Activated T-cell treated with anti-CD3 and anti-CD28 coated beads for 24 hours (primary cell): ENCODE measurements at places on chromosomes 4 and X.

DNA sequence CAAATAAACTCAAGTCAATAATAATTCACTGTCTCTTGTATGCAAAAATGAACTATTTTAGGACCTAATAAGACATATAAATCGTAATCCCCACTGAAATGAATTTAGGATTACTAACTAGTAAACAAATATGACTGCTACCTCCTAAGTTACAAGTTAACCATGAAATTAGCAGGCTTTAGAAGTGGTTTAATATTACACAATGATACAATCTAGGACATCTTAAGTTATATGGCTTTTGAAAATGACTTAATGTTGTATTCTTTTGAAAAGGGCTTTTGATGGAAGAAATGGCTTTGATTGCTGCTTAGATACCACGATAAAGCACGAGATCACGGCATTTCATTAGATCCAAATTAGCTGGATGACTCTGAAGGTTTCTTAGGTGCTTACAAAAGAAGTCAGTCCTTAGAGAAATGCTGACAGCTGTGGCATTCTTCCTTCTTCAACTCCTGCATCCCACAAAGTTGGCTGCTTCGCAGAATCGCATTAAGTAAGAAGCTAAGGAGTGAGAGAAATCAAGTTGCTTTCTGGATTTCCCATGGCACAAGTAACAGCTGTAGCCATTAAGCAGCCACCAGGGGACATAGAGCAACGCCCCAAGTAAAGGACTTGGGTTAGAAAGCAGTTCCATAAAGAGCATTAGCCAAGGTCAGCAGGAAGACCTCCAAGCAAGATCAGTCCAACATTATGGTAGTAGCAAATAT lies 6.9 kb downstream of the SLC10A7 start:
- DNase-seq = no peak

- DNase-seq = no peak
Measured at GRCh38 chr4:54225598-54226403, 3.3 kb upstream of the PDGFRA start.

- no peak for DNase-seq
Measured at GRCh38 chr4:143701365-143701764, 890 bp upstream of the FREM3 start.

GRCh38 chr4:138981930-138982390 lies 33.6 kb upstream of the NOCT start:
- DNase-seq = no peak

DNA sequence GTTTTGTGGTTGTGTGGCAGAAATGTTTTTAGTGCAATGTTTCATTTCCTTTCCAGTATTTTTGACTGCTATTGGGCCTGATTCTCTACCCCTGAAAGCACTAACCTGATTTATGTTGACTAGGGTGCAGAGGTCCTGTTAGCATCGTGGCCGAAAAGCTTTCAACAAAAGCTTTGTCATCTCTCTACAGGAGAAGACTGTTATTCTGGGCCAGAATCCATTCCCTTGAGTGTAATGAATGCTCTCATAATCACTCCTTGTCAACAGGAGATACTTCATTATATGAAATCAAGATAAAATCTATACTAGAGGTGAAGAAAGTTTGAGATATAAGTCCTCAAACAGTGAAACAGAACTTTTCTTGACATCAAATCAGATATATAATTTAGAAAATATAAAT lies 195.5 kb downstream of the ZNF330 start:
- DNase-seq = no peak

DNA sequence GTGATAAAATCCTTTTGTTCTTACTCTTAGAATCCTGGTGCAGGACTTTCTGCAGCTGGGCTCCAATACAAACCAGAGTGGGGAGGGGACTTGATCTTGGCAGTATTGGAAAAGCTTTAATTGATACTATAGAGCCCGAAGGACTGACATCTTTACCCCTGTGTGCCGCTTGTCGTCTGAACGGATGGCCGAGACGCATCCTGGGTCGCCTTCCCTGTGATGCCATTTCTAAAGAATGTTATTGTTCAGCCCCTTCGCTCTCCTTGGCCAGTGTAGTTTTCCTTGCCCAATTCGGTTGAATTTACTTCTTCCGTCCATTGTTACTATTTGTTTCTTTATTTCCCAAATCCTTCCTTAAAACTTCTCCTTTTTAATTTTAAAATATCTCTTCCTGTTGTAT lies 80.9 kb downstream of the CLDN34 start:
- no peak for DNase-seq

GRCh38 chr4:145435646-145436045 lies 46.0 kb upstream of the SMAD1 start:
- no peak for DNase-seq

DNA sequence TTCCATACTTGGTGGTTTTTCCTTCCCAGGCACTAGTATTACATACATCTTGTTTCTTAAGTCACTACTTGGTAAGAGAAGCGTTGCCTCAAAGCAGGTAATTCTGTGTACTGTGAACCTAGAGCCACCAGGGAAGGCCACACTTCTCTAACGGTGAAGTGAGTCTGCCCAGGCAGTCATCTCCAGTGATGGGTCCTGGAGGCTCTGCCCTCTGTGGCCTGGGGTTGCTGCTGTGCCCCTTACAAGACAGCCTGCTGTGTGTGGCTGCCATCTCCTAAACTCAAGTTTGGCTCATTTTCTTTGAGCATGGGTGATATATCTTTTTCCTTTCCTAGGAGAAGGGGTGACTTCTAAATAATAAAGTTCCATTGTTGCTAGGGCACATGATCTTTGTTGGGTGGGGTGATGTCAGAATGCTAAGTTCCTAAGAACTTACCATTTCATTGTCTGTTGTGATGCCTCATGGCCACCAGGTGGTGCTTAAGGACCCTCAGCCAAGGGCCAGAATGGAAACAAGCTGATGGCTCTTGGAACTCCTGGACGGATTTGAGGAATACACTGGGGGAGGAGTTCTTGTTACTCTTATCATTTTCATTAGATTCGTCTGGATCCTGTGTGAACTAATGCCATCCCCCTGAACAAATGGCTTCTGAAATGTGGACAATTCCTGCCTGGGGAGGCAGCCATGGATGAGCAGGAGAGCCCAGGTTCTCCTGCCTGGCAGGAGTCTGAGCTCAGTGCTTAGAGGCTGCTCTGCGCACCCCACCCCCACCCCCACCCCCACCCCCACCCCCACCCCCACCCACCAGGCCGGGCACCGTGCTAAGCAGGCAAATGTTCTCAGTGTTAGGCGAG lies 41.1 kb upstream of the WDR1 start:
- DNase-seq = peak; percentile 16

DNA sequence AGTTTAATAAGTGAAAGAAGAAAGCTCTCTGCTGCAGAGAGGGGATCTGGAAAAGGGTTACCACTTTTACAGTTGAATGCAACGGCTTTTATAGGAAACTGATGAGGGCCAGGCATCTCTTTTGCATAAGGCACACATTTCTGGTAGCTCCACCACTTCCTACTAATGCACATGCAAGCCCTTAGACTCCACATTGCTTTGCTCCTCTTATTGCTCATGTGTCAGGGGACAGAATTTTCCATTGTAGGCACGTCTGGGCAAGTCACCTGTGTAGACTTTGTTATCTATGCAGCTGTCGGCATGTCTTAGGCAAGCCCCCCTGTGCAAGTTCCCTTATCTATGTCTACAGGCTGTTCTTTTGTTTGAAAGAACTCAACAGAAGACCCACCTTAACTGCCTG lies 294.6 kb upstream of the STS start:
- no peak for DNase-seq

DNA sequence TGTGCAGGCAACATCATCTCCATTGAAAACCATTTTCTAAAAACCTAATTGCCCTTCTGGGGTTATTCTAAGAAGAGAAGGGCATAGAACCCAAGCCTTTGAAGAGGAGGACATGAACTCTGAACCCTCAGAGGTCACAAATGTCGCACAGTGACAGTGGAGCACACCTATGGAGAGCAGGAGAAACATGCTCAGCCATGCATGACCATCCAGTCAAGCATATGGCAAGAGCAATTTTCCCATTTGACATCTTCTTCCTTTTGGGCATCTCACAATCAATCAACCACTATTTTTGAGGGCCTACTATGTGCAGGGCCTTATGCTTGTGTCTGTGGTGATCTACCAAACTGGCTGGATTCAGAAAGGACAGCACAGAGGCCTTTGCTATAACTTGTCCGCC lies 30.1 kb upstream of the AFF2 start:
- no peak for DNase-seq

- DNase-seq = no peak
Measured at GRCh38 chrX:9087271-9088040, 53.5 kb upstream of the FAM9B start.

DNA sequence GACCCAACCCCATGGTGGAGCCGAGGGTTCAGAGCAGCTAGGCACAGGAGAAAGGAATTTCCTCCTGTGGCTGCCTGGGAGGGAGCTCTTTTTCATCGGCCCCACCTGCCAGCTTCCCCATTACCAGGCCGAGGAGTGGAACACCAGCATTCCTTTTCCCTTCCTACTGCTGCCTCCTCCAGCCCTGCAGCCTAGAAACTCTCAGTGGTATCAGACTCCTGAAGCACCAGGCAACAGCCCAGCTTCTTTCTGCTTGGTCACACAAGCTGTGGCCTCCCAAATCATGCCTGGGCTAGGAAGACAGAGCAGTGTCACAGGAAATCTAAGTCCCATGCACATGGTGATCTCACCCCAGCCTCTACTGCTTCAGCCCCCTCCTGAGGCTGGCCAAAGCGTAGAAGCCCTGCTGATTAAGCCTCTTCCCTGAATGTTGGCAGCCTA lies 30.1 kb downstream of the RTL5 start:
- DNase-seq = no peak

DNA sequence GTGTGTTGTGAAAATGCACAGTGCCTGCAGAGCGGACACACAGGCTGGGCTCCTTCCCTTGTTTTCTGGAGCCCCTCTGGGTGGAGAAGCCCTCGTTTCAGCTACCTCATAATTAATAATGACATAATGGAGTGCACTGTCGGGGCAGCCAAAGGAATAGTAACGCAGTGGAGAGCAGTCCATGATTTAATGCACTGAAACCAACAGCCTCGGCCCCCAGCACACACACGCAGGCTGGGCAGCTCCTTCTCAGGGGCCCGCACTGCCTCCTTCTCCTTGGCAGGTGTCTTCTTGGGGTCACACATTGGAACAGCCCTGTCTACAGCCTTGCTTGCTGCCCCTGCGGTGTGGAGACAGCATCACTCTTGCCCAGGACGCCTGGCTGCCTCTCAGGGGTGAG lies 89.2 kb downstream of the DCTD start:
- no peak for DNase-seq

- DNase-seq = no peak
Measured at GRCh38 chr4:86791126-86791525, 58.1 kb downstream of the SLC10A6 start.

GRCh38 chr4:82890528-82890900 lies 439 bp downstream of the SEC31A start:
- DNase-seq = no peak

GRCh38 chrX:15451913-15452312 lies 41.2 kb downstream of the PIR start:
- no peak for DNase-seq

- no peak for DNase-seq
Measured at GRCh38 chrX:17183566-17183965, 191.4 kb upstream of the NHS start.

- DNase-seq = no peak
Measured at GRCh38 chr4:169150806-169151205, 120.0 kb downstream of the SH3RF1 start.

- DNase-seq = no peak
Measured at GRCh38 chrX:42759881-42760280, 18.1 kb downstream of the PPP1R2C start.

GRCh38 chrX:154791467-154791866 lies 13.8 kb downstream of the MPP1 start:
- DNase-seq = no peak

DNA sequence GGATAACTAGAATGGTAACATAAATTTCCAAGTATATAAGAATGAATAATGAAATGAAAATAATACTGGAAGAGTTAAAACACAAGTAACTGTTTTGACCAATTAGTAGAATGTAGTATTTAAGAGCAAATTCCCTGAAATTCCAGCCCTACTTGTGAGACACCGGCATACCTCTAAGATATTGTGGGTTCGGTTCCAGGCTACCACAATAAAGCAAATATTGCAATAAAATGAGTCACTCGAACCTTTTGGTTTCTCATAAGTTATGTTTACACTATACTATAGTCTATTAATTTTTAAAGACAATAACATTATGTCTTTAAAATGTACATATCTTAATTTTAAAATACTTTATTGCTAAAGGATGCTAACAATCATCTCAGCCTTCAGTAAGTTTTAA lies 15.2 kb upstream of the IQCM start:
- DNase-seq = no peak

- no peak for DNase-seq
Measured at GRCh38 chr4:25651682-25652081, 4.0 kb upstream of the SLC34A2 start.

DNA sequence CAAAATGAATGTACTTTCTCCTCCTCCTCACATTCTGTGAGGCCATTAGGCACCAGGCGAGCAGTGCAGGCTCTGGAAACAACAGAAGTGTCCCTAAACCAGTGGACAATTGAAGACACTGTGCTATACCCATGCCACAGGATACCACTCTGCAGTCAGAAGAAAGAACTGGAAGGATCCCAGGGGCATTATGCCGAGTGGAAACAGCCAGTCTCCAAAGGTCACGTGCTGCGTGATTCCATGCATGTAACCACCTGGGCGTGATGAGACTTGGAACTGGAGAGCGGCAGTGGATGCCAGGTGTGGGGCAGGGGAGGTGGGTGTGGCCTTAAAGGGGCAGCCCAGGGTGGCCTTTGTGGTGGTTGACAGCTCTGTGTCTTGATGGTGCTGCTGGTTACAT lies 139.4 kb downstream of the EVC2 start:
- DNase-seq = no peak

GRCh38 chr4:158625544-158625943 lies 46.1 kb downstream of the C4orf46 start:
- DNase-seq = no peak

GRCh38 chrX:137234651-137235402 lies 201.0 kb upstream of the GPR101 start:
- DNase-seq = no peak

- no peak for DNase-seq
Measured at GRCh38 chr4:177582992-177583391, 140.8 kb upstream of the AGA start.

DNA sequence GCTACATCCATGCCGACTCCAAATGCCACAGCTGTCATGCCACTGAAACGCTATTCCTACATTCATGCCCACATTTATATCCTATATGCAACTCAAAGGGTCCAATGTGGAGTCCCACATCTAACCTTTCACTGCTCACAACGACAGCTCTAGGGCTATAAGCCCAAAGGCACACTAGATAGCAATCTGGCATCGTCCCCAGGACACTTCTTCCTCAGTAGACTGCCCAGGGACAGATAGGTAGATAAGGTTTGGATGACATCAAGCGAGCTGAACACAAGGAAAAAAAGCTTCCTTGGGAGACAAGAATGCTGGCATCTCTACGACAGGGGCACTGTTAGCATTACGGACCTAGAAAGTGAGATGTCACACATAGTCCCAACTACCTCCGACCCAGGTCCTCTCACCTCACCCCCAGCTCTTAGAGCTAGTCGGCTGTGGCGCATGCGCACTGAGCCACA lies 685 bp downstream of the RAB9B start:
- no peak for DNase-seq

- DNase-seq = no peak
Measured at GRCh38 chr4:83362492-83363329, 28.1 kb upstream of the HPSE start.
